ENCODE measurements at places on chromosomes 12 and 14.

DNA sequence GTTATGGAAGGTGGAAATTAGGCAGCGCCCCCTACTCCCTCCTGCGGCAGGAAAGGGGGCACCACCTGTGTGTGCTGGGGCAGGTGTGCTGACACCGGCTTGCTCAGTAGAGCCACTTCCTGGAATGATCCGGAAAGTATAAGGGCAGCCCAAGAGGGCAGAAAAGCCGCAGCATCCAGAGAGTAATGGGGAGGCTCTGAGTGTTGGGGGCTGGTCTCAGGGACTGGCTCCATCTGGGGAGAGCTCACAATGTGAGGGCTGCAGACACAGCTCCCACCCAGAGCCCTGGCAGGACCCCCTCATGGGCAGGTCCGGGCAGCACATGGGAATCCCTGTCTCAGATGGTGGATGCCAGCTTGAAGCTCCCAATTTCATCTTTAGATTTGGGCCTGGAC is 187.6 kb upstream of the C14orf180 start:
- no peak for DNase-seq

DNA sequence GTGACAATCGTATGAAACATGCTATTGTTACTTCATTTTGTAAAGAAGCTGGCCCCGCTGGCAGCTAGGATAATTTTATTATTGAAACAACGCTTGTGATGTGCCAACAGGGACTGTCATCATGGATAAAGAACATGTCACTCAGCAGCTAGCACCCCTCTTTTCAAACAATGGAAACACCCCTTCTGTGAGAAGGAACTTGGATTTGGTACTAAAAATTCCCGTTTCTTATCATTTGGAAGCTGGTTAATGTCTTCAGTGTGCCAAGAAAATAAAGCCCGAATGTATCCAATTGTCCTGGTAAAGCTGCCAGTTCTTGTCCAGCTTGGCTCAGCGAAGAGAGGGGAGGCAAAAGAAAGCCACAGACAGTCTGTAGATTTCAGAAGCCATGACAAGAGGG is 186.6 kb downstream of the PHLDA1 start:
- no peak for DNase-seq

- DNase-seq: no peak
These were observed at the start of gene INHBE for GRCh38 chr12:57454566-57455373. Gene INHBE (plus strand): TSS chr12:57455307. CDS start chr12:57455537, 230 bp downstream.

DNA sequence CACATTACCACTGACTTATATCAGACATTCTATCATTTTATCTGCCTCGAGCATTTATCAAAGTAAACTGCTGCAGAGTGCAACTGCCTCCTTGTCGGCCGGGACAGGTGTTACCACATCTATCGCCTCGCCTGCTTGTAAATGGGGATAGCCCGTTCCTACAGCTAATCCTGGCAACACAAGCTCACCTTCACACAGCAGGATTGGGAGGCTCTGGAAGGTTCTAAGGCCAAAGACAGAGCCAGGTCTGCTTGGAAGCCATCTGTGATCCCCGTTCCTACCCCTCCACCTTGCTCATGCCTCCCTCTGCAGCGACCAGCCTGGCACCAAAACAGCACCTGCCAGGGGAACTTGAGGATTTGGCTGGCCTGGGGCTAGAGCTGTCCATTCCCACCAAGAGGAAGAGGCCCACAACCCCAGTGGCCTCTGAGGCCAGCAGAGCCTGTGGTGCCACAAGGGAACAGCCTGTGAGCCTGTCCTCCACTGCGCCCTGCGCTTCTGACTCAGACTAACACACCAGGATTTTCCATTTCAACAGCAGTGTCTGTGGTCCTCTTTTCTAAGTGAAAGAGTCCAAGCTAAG is 114.8 kb upstream of the DIO3 start:
- DNase-seq: no peak

DNA sequence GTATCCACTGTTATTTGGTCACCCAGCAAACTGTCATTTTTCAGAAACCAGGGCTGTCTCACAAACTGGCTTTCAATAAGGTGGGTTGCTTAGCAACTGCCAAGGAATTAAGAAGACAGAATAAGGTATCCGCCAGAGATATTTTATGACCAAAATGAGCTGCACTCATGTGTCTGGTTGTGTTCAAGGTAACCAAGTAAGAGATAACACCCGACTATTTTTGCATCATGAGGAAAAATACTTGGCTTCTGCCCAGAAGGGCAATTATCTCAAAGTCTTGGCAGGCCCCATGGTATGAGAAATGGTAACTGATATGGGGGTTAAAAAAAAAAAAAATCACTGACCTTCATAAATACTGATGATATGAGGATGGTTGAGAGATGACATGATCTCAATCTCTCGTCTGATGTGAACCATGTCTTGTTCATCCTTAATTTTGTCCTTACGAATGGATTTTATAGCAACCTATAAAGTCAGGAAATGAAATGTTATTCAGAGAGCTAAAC is 32.6 kb downstream of the NUAK1 start:
- DNase-seq: no peak

GRCh38 chr12:2112401-2112800 is 59.6 kb downstream of the CACNA1C start:
- DNase-seq: no peak

DNA sequence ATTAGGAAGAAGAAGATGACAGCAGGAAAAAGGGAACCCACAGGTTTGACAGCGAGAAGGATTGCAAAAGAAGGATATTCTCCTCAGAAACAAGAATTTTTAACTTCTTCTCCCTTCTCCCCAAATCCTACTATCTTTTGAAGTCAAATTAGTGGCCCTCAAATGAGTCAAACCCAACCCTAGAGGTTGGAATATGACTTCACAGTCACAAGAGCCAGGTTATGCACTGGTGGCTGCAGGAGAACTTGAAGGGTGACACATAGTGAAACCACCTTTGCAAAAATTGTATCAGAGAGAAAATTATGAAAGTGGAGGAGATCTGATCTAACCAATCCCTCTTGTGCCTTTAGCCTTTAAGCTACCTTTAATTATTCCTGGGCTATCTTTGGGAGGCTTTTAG is 386.2 kb upstream of the CCDC196 start:
- no peak for DNase-seq

DNA sequence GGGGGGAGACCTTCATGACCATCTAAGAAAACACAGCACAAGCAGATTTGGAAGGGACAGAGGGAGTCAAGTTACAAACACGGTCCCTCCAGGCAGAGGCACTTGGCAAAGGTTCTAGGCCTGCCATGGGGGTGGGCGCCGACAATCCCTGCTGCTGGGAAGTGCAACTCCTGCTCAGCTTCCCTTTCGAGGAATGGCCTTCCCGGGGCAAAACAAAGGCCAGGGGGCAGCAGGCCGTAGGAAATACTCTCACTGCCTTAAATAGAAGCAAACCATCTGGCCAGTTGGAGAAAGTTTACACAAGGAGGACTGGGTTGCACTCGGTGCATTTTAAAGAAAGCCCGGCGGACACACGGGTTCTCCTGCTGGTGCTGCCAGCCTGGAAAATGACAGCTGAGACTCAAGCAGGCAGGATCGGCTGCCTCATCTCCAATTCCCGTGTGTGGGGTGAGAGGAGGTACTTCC is 65.8 kb downstream of the ITPK1 start:
- DNase-seq: no peak
